Esophagus squamous epithelium (tissue), 5 donors: ENCODE measurements at places on chromosomes 13 and 19.

DNA sequence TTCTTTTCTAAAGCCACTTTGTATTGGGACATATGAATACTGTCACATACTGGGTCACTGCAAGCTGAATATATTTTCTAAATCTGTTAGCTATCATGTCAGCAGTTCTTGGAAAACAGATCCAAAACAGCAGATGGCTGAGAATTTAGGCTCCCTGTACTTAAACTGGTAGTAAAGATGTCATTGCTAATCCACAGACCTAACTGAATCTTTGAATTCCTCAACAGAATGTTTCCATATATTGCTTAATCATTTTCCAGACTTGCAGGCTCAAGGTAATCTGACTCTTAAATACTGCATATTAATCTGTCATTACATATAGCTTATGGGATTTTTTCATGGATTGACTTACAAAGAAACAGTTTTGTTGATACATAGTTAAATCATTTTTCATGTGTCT, 639.0 kb upstream of the KLHL1 start:
- DNase-seq: no peak

- no peak for DNase-seq
These were observed 533.0 kb downstream of the MYO16 start for GRCh38 chr13:109162248-109163036.

GRCh38 chr13:77389625-77390000, 62.7 kb upstream of the MYCBP2 start:
- DNase-seq: no peak

DNA sequence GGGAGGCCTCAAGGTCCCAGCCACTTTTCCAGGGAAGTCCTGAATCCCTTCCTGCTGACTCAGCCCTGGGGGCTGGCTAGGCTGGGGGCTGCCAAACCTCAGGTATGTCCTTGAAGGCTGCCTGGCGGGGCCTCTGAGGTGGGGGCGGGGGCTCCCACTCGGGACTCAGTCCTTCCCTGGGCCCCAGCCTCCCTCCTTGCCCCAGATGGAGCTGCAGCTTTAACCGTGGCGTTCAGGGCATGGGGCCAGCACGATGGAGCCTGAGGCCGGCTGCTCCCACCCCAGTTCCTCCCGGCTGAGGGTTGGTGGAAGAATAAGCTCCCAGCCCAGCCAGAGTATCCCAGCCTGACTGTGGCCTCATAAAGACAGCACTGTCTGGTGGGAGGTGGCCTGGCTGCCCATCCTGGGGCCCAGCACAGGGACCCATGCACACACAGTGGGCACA, 12.4 kb downstream of the CILP2 start:
- no peak for DNase-seq

GRCh38 chr19:30930941-30931706, 418.1 kb downstream of the TSHZ3 start:
- no peak for DNase-seq

GRCh38 chr13:32114284-32114950, 82.8 kb downstream of the FRY start:
- no peak for DNase-seq

GRCh38 chr19:17156947-17157302, 58.2 kb upstream of the USE1 start:
- no peak for DNase-seq

DNA sequence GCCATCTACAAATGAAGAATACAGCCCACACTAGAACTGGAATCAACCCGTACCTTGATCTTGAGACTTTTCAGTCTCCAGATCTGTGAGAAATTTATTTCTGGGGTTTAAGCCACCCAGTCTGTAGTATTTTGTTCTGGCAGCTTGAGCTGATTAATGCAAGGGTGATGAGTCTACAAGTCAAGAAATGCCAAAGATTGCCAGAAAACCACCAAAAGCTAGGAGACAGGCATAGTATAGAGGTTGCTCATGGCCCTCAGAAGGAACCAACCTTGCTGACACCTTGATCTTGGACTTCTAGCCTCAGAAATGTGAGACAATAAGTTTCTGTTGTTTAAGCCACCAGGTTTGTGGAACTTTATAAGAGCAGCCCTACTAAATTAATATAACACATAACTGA, 428.2 kb upstream of the KLF12 start:
- DNase-seq: no peak

DNA sequence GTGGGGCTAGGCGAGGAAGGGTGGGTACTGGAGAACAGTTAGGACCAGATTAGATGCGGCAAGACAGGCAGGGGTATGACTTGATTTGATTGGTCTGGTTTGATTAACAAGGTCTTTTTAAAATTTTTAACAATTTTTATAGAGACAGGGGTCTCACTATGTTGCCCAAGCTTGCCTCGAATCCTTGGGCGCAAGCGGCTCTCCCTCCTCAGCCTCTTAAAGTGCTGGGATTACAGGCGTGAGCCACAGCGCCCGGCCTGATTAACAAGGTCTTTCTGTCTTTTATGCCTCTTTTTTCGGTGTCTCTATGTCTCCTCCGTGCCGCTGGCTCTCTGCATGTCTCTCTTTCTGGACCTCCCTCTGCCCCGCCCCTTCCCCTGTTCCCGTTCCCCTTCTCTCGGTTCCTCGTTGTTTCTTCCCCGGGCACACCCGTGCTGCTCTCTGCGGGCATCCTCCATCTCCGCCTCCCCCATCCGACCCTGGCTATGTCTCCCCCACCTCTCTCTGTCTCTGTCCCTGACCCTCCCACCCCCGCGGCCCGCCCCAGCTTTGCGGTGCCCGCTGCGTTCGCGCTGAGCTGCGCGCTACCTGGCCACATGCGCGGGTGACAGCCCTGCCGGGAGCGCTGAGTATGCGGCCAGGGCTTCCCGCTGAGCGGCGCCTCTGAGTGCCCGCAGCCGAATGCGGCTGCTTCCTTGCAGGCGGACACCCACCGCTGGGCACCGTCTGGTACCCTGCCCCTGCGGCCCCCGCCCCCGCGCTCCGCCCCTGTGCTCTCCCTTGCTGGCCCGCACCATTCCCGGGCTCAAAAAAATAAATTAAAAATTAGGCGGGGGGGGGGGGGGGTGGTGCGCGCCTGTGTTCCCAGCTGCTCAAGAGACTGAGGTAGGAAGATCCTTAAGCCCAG, 8.1 kb upstream of the SDHAF1 start:
- no peak for DNase-seq

- no peak for DNase-seq
These were observed 53.4 kb downstream of the LATS2 start for GRCh38 chr13:21008026-21008425.

- no peak for DNase-seq
These were observed 17.5 kb downstream of the KLF2 start for GRCh38 chr19:16342002-16342715.

- no peak for DNase-seq
These were observed 127.2 kb upstream of the UBL3 start for GRCh38 chr13:29977476-29978120.

DNA sequence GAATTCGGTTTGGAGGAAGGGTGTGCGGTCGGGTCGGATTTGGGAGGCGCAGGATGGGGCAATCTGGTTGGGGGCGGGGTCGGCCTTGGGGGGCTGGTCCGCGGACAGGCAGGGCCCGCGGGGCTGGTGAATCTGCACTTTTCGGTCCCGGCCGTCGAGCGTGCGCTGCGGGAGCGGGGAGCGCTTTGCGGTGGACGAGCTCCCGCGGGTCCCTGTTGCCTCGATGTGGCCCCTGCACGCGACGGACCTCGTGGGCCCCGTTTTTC, 11.9 kb downstream of the PEAK3 start:
- no peak for DNase-seq

GRCh38 chr19:38809592-38810252, 3.0 kb downstream of the LGALS4 start:
- DNase-seq: no peak

DNA sequence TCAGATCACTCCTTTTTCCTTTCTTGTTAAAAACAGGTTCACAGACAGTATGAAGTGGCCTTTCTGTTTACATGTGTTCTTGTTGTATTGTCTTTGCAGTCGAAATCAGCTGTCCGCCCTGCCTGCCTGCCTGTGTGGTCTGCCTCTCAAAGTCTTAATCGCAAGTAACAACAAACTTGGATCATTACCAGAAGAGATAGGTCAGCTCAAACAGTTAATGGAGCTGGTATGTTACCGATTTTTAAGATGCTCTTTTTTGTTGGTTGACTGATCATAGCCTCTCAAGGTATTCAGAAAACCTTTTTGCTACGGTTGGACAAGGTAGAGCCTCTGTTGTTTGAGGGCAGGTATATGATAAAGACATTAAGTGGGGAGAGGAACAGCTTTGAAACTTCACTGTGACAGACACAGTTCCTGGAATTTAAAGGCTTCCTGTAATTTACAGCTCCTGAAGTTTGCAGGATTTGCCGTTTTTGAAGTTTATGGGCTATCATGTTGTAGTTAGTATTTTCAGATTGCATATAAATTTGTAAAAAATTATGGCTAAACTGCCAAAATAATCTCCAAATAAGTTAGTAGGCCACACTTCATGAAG, 116.1 kb downstream of the LRCH1 start:
- no peak for DNase-seq

- no peak for DNase-seq
These were observed 12.7 kb upstream of the SLC44A2 start for GRCh38 chr19:10612499-10613119.

- no peak for DNase-seq
These were observed 3.3 kb downstream of the ICAM5 start for GRCh38 chr19:10292789-10293636.

- DNase-seq: no peak
These were observed 89.2 kb downstream of the PTPRS start for GRCh38 chr19:5251096-5252065.

DNA sequence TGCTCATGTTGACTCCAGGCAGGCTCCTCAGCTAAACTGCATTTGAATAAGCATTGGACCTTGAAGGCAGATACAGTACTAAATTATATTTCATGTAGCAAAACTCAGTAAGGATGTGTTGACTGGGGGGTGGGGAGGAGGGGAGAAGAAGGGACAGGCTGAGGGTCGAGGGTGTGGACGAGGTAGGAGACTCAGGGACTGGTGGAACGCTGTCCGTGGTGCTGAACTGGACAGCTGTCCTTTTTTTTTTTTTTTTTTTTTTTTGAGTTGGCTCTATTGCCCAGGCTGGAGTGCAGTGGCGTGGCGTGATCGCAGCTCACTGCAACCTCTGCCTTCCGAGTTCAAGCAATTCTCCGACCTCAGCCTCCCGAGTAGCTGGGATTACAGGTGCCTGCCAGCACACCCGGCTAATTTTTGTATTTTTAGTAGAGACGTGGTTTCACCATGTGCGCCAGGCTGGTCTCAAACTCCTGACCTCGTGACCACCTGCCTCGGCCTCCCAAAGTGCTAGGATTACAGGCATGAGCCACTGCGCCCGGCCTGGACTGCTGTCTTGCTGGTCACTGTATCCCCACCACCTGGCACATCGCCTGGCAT, 33.2 kb upstream of the CASP14 start:
- DNase-seq: no peak

- DNase-seq: no peak
These were observed 9.7 kb downstream of the CCDC97 start for GRCh38 chr19:41319500-41320184.

DNA sequence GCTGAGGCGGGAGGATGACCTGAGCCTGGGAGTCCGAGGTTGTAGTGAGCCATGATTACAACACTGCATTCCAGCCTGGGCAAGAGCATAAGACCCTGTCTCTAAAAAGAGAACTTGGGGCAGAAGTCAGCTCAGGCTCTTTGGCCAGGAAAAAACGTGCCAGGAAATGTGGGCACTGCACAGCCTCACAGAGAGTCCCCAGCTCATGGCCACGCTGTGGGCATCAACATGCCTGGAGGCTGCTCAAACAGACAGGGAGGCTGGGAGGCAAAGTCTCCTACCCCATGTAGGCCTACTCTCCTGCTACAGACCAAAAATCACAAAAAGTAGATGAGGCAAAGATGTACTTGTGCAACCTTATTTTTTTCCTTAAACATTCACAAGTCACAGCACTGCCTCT, 49.4 kb downstream of the PEPD start:
- DNase-seq: no peak

GRCh38 chr19:29478578-29479565, 46.9 kb upstream of the VSTM2B start:
- DNase-seq: no peak

DNA sequence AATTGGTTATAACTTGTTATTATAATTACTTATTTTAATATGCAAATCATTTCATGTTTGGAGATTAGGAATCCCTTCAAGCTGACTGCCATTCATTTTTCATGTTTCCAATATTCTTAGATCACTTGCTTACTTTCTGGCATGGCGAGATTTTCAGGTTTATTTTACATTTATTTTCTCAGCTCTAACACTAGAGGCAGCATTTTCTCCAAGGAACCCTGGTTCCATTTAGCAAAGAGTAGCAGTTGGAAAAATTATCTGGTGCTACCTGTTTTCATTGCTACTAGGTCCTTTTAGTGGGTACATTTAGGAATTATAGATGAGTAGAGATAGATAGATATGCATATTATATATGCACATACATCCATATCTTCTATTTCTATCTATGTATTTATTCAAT, 90.9 kb upstream of the TRPC4 start:
- DNase-seq: no peak

DNA sequence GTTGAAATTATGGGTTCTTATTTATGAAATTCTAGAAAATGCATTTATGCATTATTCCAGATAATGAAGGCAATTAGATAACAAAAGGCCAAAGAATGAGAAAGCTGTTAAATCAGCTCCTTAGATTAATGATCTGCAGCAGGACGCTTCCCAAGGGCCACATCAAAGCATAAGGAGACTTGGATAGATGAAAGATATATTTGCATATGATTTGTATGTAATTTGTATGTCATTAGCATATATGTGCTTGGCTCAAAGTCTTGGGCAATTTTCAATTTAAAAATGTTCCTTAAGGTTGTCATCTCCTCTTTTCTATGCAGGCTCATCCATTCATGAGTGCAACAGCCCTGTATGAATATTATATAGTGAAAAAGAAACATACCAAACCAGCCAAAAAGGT, 126.8 kb upstream of the IRS2 start:
- no peak for DNase-seq

- DNase-seq: no peak
These were observed 18.4 kb upstream of the RCBTB2 start for GRCh38 chr13:48551329-48551728.

DNA sequence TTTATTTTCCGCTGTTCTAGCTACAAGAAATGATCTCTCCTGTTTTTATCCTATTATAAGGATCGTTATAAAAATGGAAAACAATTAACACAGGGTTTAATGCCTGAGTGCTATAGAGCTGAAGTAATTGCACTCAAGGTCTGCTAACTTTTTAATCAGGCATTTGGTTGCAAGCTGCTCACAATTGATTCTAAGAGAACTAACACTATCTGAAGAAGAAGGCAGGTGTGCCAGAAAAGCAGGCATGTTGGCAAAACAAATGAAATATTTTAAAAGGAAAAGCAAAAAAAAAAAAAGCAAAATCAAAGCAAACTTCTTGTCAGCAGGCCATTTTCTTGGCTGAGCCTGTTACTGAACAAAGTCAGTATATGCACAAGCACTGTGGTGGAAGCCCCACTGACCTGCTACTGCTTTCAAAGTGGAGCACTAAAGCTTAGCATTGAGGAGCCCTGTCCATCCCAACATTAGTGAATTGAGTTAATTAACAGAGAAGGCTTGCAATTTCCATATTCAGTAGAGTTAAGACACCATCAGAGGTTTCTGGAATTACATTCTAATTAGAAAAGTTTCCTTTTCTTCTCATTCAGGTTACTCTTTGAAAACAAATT, 574.2 kb downstream of the PCDH9 start:
- no peak for DNase-seq
